ENCODE measurements at places on chromosomes 4 and X.
A peak's percentile ranks its signal among the peaks of the same experiment; 100 is the strongest.

GRCh38 chrX:40895246-40895645 is 159.9 kb upstream of the MED14 start:
- no peak for DNase-seq

DNA sequence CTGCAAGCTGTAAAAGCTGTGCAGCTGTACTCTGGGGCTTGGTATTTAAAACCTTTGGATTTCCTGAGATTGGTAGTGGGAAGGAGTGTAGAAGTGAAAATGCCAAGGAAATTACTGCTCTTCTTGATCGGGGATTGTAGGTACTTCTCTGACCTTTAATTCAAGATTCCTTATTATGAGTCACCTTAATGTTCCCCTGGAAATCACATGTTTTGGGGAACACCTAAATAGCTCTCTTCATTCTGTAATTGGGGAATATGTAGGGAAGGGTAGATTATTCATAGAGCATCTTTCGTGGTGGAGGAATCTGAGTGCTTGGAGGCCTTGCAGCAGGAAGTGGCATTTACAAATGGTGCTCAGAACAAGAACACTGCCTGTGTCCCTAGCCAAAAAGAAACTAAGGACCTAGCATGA is 137.8 kb downstream of the UCHL1 start:
- no peak for DNase-seq

DNA sequence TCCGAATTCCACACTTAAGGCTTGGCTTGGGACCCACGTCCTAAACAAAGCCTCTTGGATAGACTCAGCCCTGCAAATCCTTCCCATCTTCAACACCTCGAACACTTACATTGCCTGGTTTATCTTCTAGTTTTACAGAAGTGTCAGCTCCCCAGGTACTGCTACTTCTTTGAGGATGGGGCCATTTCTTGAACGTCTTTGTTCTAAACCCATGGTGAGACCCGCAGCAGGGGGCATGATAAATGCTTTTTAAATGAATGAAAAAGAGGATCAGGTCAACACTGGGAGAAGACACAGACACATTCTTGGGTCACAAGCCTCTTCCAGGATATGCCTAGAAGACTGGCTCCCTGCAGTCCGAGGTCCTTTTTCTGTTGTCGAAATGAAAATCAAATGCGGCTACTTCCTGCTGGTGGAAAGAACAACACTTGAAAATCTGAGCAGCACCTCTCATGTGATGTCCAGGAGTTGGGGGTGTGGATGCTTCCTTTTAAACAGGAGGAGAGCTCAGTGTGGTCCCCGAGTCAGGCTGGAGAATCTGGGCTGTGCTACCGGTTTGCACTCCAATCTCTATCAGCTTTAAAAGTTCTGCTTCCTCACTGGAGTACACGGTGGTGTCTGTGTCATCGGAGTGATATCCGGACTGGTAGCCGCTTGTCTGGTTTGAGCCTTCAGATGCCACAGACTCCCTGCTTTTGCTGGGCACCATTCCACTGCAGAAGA is 45.8 kb downstream of the KDR start:
- DNase-seq = no peak

DNA sequence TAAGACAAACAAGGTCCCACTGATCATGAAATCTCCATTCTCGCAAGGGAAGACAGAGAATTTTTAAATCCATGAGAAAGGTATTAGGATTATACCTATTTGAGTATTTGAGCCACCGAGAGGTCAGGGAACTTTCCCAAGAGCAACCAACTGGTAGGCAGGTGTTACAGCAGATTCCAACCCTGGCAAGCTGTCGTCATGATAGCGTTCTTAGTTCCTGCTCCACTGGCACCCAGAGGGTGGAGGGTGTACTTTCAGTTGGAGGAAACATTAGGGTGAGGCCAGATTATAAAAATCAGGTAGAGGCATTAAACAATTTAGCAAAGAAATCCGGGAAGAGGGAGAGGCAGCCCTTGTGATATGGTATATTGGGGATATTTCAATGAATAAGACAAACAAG is 23.3 kb downstream of the COQ2 start:
- no peak for DNase-seq

- no peak for DNase-seq
These were observed 1681.9 kb upstream of the ADGRL3 start for GRCh38 chr4:59518005-59518823.

GRCh38 chr4:87975466-87975865 is at the start of gene SPP1:
TSS of gene SPP1 (plus strand) at chr4:87975714. CDS start at chr4:87976896, 1,182 bp downstream.
- DNase-seq = peak; percentile 8

DNA sequence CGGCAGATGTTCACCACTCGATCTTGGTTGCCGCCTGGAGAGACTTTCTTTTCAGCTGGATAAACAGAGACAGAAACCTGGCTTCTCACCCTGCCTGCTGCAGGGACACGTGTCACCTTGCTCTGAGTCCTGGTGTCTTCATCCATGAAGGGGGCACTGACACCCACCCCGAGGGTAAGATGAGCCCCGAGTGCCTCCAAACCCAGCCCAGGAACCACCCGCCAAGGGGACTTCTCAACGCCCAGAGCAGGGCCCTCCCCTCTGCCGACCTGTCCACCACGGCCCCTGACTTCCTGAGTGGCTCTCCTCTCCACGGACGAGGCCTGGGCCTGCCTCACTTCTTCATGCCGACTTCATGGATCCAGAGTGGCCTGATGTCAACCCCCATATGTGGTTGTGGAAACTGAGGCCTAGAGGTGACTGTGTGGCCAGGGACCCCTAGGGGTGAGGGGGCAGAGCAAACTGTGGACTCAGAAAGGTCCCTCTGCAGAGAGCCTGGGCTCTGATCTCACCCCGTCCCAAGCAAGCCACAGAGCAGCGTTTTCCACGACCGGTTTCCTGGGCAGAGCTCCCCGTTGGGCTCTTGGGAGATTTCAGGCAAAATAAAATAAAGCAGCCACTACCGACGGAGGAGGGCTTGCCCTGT is 5.1 kb downstream of the ADRA2C start:
- no peak for DNase-seq

DNA sequence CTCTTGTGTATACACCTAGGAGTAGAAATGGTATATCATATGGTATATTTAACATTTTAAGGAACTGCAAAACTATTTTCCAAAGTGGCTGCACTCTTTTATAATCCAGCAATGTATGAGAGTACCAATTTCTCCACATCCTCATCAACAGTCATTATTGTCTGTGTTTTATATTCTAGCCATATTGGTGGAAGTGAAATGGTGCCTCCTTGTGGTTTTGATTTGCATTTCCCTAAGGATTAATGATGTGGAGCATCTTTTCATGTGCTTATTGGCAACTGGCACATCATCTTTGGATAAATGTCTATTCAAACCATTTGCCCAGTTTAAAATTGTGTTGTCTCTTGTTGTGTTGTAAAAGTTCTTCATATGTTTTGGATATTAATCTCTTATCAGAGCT is 9.6 kb downstream of the BMP15 start:
- DNase-seq = no peak

- DNase-seq = no peak
These were observed 14.1 kb downstream of the COX18 start for GRCh38 chr4:73055241-73055897.

DNA sequence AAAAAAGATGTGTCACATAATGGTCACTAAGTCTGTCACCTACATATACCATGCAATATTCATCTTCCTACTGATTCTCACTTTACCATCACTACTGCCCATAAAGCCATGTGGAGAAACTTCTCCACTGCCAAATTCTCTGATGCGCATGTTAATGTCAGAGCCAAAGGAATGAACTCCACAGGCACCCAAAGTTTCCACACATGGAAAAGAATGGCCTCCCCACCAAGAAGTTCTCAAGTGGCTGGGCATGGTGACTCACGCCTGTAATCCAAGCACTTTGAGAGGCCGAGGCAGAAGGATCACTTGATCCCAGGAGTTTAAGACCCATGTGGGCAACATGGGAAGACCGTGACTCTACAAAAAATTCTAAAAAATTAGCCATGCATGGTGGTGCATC is 43.8 kb upstream of the UGDH start:
- DNase-seq = no peak

DNA sequence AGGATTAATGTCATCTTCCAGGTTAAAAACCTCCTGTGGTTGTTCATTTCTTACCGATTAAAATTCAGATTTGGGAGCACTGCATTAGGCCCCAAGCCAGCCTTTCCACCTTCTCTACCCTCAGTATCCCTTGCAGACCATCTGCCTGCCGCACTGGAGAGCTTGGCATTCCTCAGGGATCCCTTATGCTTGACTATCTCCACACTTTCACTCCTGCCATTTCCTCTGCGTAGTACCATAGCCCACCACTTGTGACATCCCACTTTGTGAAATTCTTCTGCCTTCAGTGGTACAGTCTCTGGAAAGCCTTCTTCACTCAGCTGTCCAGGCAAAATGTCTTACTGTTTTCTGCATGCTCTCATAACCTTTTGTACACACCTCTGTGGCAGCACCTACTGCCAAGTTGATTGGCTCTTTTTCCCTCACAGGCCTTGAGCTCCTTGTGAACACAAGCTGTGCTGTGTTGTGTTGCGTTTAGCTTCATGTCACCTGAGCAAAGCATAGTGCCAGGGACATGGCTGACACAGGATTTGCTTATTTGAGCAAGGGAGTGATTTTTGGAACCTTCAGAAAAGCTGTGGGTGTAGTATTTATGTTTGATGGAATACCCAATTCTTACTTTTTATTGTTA is 156.4 kb downstream of the ARX start:
- DNase-seq = no peak

- no peak for DNase-seq
These were observed 726 bp upstream of the KANTR start for GRCh38 chrX:53093177-53093655.

DNA sequence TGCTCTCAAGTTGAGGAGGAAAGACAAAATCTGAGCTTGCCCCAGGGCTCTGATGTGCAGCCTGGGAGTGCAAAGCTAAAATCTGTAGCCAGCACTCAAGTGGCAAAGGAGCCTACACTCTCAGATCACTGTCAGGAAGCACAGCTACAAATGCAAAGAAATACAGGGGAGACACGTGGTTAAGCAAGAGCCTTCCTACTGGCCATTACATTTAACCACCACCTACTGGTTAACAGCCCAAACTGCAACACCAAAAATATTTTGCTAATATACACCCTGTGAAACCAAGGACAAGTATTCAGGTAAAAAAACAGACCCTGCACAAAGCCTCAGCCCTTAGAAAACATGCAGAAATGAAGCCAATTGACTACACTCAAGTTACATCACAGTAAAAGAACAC is 170.4 kb upstream of the FGF16 start:
- DNase-seq = no peak

- no peak for DNase-seq
These were observed 119.8 kb upstream of the TSPAN5 start for GRCh38 chr4:98778206-98778605.

GRCh38 chr4:125739760-125740159 is 425.0 kb downstream of the FAT4 start:
- no peak for DNase-seq

- DNase-seq = no peak
These were observed 206.4 kb downstream of the LDB2 start for GRCh38 chr4:16692046-16692445.

DNA sequence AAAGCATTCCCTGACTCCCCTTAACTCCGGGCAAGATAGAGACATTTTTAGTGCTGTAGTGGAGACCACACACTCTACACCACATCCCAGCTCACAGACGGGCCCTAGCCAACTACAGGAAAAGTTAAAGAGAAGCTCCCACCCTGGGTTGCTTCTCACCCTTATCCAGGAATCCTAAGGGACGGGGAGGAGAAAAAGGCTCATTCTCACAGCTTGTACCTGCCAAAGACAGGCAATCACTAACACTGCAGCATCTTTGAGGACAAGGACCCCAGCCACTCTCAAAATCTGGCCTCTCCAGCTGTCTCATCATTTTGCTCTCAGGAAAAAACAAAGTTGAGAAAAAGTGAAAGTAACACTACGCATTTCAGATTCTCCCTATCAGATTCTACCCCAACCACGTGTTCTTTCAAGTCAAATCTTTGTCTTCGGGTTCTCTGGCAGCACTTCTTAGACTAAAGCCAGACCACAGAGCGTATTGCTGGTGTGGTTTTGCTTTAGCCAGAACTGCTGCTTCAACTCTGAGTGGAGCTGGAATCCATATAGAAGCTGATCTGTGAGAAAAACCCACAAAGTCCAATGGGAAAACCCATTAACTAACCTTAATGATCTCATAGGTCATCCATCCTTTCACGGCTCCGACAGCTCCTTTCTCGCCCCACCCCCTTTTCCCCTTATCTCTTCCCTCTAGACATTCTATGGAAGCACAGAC is 605.9 kb upstream of the DIPK2B start:
- DNase-seq = peak; percentile 4

GRCh38 chr4:98524230-98524629 is 134.2 kb downstream of the TSPAN5 start:
- DNase-seq = no peak

Measured in GM19239 (cell line).